ENCODE measurements at places on chromosomes 1 and 21. TPM values are rescaled to one million over a fixed set of nuclear protein-coding genes. Genes with fewer than 3 reads are reported as not detected.

The HJV gene
- total RNA-seq, result 0.10 TPM

GRCh38 chr1:227808566-227808965 is 6.9 kb upstream of the PRSS38 start:
- no peak for DNase-seq

The CLCA1 gene
- not detected for total RNA-seq

DNA sequence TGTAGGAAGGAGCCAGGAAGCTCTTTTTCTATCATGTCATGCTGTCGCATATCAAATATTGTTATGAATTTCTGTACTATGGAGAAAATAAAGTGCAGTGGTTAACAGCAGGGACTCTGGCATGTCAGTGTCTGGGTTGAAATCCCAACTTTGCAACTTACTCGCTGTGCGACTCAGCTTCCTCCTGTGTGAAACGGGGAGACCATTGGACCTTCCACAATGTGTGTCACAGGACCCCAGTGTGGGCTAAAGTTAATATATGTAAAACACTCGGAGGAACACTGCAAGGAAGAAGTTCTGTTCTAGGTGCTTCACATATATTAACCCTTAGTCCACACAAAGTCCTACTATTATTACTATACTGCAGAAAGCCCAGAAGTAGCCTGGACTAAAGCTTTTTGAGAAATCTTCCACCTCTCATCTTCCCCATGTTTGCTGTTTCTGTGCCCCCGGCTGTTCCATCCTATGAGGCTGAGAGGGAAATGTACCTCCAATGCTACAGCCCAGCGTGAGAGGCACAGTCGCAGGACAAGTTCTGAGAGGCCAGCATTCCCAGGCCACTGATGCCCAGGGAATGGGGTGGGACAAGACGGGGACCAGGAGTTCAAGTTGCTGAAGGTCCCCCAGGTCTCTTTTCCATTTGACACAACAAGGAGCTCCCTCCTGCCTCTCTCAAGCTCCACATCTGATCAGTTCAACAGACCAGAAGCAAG is 1.9 kb downstream of the CHIT1 start:
- DNase-seq, result no peak

- DNase-seq, result no peak
Observed at GRCh38 chr21:41678016-41678923, 88.6 kb downstream of the RIPK4 start.

DNA sequence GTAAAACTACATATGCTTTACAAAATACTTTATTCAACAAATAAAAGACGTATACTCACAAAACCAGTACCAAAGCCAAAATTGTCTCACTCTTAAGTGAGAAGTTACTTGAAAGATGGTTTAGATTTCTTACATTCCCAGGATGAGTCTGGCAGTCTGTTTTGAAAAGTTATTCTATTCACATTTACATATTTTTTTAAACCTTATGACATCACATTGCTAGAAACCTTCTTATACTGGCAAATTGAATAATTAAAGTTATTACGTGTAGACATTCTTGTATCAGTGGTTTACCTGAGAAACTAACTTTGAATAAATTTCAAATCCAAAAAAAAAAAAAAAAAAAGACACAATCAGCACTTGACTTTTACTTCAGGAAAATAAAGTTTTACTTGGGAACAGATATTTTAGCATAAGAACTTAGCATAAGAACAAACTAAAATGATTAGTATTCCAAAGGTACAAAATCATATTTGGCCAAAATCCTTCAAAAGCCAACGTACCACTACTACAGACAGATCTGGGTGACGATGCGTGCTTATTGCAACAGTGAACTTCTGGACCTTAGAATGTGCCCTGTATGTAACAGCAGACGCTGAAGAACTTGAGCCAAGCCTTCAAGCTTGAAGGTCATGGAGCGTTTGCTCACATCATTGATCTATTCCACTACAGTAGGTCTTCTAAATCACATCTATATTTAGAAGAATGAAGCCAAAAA is 2.5 kb downstream of the CDC42BPA start:
- DNase-seq, result peak; percentile 72

DNA sequence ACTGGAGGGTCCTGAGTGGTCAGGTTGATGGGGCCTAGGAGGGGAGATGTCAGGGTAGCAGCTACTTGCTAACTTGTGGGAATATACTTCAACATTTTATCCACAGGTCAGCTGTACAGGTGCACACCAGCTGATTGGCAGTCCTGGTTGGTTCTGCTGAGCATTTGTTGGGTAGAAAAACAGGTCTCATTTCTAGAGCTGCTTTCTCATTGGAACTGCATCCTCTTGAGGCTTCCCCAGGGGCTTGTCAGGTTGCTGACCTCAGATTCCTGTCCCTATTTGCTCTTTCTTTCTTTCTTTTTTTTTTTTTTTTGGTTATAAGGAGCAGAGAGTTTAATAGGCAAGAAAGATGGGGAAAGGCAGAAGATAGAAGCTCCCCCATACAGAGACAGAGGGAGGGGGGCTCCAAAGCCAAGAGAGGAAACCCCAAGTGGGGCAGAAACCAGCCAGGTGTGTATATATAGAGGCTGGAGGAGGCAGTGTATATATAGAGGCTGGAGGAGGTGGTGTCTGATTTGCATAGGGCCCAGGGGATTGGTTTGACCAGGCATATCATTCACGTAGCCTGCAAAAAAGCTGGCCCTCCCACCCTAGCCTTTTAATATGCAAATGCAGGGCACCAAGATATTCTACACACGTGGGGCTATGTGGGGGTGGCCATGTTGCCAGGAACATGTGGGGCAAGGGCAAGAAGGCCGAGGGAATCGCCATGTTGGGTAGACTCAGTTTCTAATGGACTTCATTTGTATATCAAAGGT is 57.3 kb upstream of the STUM start:
- no peak for DNase-seq

DNA sequence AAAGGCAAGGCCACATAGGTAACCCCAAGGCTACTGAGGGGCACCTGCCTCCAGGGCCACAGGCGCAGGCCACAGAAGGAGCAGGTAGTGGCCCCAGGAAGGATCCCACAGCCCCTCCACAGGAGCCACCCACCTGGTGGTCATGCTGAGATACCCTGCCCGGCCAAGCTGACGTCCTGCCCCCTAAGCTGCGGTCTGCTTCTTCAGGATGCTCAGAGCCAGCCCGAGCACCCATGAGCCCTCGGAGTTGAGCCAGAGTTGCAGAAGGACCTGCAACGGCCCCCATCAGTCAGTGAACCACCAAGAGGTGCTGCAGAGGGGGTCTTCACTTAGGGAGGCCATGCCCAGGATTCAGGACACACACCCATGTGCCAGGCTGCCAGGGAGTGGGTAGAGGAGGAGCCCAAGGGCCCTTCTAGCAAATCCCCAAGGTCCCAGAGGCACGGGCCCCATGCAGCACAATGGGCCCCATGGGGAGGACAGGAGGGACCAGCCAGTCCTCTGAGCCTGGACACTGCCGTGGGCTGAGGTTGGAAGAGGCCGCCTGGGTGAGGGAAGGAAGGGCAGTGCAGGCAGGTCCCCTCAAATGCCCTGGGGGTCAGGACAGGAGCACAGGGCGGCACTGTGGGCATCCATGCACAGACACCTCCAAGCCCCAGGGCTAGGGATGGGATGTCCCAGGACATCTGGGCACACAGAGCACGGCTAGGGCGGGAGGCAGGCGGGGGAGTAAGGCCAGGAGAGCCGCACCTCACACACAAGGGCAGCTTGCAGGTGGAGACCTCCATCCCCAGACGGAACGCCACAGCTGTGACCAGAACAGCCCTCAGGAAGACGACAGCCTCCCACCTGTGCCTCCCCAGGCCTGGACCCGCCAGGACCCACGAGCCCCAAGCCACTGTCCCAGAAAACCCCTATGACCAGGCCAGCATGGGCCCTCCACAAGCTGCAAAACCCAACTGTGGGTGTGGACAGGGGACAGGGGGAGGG is 20.5 kb downstream of the WNT9A start:
- no peak for DNase-seq

DNA sequence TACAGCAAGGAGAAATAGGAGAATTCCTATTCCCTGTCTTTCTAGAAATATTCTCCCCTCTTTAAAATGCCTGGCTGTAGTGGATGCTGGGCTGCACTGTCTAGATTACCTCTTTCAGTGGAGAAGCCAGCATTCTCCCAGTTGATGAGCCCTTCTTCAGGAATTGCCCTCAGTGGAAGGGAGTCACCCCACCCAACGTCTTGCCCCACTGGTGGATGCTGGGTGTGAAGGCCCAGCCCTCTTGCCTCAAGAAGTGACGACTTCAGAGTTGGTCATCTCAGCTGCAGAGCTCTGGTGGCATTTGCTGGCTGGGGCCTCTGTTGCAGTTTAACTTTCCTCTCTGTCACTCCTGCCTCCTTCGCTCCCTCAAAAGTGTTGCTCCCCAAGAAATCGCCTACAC is 248.2 kb downstream of the ATG4C start:
- no peak for DNase-seq

DNA sequence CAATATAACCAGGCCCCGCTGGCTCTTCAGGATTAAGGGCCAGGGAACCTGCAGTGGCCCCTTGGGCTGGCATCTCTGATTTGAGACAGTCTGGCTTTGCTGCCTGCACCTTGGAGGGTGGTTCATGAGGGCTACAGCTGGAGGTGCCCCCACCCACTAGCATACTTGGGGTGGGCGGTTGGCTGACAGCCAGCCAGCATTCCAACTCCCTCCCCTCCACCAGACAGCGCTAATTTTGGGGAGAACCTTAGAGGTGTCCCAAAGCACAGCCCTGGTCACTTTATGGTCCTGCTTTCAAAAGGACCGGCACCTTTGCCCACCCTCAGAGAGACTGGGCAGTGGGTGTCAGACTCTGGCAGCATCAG is 180.7 kb upstream of the VAMP3 start:
- no peak for DNase-seq

Data from SJCRH30 (cell line).